Stimulated activated CD4-positive, alpha-beta T cell treated with anti-CD3 and anti-CD28 coated beads, TNF-alpha, amount 100 ng/mL, for 1 hour (primary cell): ENCODE measurements at places on chromosomes 1 and 21.

- DNase-seq = no peak
These were observed 70.7 kb downstream of the PGM1 start for GRCh38 chr1:63663873-63664272.

DNA sequence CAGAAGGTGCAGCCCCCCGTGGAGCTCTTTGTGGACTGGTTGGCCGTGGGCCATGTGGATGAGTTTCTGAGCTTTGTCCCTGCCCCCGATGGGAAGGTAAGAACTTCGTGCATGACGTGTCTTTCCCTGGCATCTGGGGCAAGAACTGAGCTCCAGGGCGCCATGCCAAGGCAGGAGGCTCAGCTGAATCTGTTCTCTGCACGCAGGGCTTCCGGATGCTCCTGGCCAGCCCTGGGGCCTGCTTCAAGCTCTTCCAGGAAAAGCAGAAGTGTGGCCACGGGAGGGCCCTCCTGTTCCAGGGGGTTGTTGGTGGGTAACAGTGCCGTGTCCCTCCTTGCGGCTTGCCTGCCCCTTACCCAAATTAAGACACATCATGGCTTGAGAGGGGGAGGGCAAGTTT is 27.7 kb downstream of the PADI3 start:
- no peak for DNase-seq

DNA sequence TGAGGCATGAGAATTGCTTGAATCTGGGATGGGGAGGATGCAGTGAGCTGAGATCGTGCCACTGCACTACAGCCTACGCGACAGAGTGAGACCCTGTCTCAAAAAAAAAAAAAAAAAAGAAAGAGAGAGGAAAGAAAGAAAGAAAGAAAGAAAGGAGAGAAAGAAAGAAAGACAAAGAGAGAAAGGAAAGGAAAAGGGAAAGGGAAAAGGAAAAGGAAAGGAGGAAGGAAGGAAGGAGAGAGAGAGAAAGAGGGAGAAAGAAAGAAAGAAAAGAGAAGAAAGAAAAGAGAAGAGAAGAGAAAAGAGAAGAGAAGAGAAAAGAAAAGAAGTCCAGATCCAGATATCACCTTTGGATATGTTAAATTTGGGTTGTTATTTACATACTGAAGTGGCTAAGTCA is 106.0 kb downstream of the DPYD start:
- no peak for DNase-seq

DNA sequence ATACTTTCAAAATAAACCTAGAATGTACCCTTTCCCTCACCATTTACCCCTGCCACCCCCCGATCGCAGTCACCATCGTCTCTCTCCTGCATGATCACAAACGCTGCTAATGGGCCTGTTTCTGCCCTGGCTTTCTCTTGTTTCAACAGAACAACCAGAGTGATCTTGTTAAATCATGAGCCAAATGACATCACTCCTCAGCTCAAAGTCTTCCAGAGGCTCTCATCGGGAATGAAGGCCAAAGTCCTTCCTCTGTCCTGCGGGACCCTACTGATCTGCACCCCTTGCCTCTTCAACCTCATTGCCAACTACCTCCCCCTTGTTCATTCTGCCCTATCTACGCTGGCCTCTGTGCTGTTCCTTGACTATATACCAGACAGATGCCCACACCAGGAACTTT is 39.4 kb upstream of the PTGFRN start:
- DNase-seq = no peak

- no peak for DNase-seq
These were observed 14.6 kb downstream of the MAB21L3 start for GRCh38 chr1:116125758-116126157.

DNA sequence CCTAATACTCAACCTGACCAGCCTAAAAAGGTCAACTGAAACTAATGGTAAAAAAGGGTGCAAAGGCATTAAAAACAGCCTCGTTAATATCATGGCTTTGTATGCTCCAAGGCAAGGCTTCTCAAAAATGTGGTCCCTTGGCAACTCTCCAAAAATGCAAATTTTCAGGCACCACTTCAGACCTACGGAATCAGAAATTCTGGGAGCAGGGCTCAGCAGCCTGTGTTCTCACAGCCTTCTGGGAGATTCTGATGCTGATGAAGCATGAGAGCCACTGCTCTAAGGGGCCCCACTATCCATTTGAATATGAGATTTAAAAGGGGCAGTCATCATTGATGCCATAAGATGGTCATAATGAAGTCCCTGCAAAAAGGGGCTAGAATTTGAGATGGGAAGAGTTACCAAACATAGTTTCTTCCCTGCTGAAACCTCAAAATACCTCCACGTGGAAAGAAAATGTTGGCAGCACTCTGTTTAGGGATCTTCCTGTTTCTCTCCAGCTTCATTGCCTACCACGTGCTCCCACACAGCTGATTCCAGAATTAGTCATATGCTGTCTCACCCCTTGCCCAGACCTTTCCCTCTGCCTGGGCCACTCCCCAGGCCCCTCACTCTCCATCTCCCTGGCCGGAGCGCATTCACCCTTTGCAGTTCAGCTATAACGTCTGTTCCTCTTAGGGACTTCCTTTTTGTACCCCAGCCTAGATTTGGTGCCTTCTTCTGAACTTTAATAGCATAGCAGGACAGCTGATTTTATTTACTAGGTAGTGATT is 46.7 kb downstream of the PHC2 start:
- no peak for DNase-seq

DNA sequence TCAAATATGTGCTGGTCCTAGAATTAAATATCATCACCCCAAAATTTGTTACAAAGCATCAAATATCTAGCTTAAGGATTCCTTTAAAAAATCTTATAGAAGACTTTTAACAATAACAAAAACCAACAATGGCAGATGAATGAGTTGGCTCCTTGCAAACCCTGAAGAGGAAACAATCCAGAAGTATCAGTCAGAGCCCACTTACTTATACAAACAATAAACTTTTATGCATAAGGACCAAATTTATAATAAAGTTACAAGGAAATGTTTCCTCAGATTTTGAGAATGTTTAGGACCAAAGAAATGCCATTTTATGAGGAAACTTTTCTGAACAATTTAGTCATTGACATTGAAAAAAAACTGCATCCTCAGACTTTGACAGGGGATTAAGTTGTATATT is 52.7 kb downstream of the LPAR3 start:
- no peak for DNase-seq

GRCh38 chr1:89539128-89539527 is 14.5 kb downstream of the LRRC8B start:
- no peak for DNase-seq

- DNase-seq = no peak
These were observed 123.8 kb downstream of the CLIC6 start for GRCh38 chr21:34792504-34793089.

- DNase-seq = no peak
These were observed 201.7 kb upstream of the CHRM3 start for GRCh38 chr1:239184561-239185244.

- no peak for DNase-seq
These were observed 221.3 kb downstream of the USH2A start for GRCh38 chr1:216201946-216202345.

- DNase-seq = no peak
These were observed 281.5 kb downstream of the NEGR1 start for GRCh38 chr1:72000809-72001208.

- no peak for DNase-seq
These were observed 995 bp downstream of the ID3 start for GRCh38 chr1:23558140-23558871.

GRCh38 chr1:31019401-31019800 is 46.1 kb downstream of the PUM1 start:
- no peak for DNase-seq

GRCh38 chr1:230493264-230493663 is 67.1 kb upstream of the PGBD5 start:
- no peak for DNase-seq

DNA sequence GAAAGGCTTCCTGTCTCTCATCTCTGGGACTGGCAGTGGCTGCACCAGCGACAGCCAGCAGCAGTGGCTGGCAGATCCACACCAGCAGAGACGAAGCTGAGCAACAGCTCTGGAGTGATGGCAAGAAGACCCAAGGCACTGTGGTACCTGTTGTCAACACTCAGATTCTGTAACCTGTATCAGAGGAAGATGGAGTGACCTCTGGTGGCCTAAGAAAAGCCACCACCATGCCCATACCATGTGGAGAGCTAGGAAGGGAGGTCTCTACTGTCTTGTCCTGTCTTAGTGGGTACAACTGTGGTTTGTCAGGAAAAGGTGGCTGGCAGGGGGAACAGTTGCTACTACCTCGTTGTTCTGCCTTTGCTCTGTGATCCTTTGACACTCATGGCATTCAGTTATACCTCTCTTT is 22.5 kb upstream of the RHBDL2 start:
- no peak for DNase-seq

GRCh38 chr1:19606817-19607642 is 37.1 kb upstream of the NBL1 start:
- DNase-seq = no peak

- DNase-seq = no peak
These were observed 68.2 kb downstream of the IGSF21 start for GRCh38 chr1:18175530-18176377.

DNA sequence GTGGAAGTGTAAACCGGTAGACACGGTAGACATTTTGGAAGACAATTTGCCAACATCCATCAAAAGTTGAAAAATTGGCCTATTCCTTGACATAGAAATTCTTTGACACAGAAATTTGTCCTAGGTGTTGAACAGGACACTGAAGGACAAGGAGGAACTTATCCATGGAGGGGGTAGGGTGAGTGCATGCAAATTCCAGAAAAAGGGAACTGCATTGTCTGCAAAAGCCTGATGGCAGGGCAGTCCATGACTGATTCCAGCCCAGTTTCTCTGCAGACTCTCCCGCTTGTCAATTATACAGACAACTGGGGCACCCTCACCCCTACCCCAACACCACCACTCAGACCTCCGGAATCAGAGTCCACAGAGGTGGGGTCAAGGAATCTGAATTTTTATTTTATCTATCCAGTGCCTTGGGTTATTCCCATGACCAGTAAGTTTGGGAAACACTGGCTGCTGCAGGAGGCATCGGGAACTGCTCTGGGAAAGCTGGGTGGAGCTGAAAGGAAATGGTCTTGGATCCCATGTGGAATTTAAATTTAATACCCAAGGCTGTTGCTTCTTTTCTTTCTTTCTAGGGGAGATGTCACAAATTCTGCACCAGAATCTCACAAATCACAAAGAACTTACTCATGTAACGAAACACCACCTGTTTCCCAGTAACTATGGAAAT is 103.3 kb upstream of the SLC45A1 start:
- DNase-seq = no peak

DNA sequence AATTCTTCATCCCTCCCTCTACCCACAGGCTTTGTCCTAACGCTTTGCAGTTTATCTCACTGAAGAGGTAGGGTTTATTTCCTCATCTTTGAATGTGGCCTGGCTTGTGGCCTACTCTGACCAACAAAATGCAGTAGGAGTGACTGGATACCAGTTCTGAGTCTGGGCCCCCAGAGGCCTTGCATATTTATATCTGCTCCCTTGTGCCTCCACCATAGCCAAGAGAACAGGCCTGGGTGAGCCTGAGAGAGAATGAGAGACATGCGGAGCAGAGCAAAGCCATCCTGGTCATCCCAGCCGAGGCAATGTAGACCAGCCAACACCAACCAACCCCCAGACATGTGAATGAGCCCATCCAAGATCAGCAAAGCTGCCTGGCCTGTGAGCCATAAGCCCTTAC is 30.3 kb downstream of the SMIM12 start:
- no peak for DNase-seq

DNA sequence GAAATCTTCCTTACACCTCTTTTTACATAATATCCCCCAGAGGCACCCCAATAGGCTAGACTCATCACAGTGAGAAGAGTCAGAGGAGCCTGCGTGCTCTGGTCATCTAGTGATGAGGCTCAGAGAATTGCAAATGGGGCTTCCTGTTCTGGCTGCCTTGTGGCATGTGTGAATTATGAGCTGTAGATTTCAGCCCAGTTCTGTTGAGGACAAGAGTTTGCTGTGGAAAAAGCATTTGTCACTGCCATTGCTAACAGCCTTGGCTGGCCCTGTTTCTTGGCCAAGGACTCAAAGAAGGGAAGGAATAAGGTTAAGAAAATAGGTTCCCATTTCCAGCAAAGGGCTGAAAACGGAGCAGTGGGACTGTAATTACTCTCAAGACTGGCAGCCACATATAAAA is 30.7 kb downstream of the MRAP start:
- no peak for DNase-seq

DNA sequence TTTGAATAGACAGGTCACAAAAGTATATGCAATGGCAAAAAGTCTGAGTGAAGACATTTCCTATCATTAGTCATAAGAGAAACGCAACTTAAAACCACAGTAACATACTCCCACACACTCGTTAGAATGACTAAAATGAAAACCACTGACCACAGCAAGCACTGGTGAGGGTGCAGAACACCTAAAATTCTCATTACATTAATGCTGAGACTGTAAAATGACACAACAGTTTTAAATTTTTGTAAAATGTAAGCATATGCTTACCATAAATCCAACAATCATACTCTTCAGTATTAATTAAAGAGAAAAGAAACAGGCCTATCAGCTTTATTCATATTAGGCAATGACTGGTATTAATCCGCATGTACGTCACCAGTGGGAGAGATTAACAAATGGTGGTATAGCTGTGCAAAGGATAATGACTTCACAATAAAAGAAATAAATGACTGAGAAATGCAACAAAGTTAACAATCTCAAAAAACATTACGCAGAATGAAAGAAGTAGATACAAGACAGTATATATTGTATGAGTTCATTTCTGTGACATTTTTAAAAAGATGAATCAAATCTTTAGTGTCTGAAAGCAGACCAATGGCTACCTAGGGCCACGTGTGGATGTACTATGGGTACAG is 253.5 kb downstream of the AKT3 start:
- no peak for DNase-seq

GRCh38 chr1:29711582-29712283 is 475.4 kb downstream of the PTPRU start:
- DNase-seq = no peak

DNA sequence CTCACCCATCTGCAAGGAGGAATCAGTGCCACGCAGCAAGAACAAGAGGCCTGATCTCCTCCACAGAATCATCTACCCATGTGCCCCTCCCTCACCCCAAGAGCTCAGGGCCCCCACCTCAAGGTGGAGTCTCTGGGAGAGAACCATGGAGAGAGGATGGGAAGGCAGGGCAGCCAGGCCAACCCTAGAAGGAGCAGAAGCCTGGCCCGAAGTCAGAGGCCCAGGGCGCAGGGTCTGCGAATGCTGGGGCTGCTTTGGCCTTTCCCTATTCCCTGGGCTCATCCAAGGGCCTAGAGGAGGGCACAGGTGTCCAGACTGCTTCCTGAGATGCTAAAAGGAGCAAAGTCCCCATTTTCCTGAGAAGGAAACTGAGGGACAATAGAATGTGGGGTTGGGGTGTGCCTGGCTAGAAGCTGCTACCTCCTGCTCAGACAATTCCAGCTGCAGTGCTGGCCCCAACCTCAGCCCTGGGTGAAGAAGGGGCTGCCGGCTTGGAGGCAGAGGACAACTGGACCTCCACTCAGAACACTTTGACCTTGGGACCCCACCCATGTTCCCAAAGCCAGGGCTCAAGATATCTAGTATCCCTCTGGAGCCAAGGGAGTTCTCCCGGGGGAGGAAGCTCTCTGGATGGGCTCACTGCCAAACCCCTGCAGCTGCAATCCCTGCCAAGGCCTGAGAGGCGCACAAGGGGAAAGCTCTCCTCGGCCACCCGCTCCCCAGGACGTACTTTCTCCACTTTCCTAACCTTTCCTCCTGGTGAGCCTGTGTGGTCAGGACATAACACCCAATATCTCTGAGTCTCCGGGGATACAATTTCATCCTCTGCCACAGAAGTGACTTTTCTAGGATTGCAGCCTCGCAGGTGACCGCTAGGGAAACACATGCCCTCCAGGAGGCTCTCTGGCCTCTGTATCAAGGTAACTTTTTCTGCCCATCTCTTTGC is 16.6 kb upstream of the LEMD1 start:
- no peak for DNase-seq

GRCh38 chr1:243792401-243792800 is 57.6 kb downstream of the AKT3 start:
- DNase-seq = no peak
